ENCODE measurements at places on chromosomes 3 and 15.

GRCh38 chr15:95825208-95825607, 505.3 kb upstream of the NR2F2 start:
- DNase-seq: no peak

DNA sequence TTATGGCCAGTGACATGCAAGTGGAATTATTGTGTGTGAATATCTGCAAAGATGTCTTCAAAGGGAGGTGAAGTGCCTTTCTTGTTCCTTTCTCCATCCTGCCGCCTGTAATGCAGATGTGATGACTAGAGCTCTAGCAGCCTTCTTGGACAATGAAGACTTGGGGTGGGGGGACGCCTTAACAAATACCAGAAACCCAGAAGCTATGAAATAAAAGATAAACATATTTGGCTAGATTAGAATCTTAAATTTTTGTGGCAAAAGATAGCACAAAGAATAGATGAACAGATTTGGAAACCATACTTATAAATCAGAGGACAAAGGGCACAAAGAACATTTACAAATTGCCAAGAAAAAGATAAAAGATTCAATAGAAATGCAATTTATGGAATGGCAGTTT, 56.1 kb downstream of the AMOTL2 start:
- no peak for DNase-seq

- no peak for DNase-seq
These were observed 18.6 kb downstream of the NEK4 start for GRCh38 chr3:52752045-52752660.

- no peak for DNase-seq
These were observed 94.1 kb upstream of the SKOR1 start for GRCh38 chr15:67731112-67731721.

DNA sequence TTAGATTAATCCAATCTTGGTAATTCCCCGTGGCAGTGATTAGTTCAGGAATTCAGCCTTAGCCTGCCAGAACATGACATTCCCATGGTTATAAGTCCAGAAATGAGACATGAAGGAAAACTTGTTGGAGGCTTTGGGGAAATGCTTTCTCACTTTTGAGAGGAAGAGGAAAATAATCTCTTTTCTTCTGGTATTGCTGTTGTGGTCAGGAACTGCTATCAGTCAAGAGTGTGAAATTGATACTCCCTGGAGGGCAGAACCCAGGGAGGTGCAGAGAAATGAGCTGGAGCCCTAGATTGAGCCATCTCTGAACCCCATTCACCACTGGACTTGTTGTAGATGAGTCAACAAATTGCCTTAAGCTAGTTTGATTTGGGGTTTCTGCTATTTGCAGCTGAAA, 38.6 kb upstream of the APH1B start:
- DNase-seq: no peak

GRCh38 chr3:168417016-168417415, 321.3 kb upstream of the GOLIM4 start:
- DNase-seq: no peak

- no peak for DNase-seq
These were observed 29.0 kb upstream of the TBC1D21 start for GRCh38 chr15:73844356-73844755.

DNA sequence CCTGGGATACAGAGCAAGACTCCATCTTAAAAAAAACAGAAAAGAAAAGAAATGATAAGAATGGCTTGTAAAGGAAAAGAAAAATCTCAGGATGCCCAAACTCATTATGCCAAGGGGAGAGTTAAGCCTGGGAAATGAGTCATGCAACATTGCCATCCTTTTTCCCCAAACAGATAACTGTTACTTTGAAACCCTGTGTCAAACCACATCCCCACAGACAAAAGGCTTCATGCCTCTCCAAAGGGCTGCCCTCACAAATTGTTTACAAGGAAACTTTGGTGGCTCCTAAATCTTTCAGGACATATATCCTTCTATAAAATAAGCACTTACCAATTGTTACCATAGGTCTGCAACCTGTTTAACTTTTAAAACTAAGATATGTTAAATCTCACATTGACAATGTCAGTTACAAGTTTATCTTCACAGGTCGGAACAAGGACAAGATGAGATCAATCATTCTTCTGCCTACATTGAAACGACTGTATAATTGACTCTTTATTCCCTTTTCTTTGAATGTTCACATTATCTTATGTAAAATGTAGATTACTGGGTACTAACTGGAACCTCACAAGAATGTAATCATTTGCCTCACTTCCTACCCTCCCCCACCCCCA, 18.6 kb upstream of the SENP7 start:
- no peak for DNase-seq

GRCh38 chr3:175535351-175535750, 676.2 kb downstream of the NAALADL2 start:
- no peak for DNase-seq
